ENCODE measurements at places on chromosomes 3 and 15.
A peak's percentile ranks its signal among the peaks of the same experiment; 100 is the strongest.

DNA sequence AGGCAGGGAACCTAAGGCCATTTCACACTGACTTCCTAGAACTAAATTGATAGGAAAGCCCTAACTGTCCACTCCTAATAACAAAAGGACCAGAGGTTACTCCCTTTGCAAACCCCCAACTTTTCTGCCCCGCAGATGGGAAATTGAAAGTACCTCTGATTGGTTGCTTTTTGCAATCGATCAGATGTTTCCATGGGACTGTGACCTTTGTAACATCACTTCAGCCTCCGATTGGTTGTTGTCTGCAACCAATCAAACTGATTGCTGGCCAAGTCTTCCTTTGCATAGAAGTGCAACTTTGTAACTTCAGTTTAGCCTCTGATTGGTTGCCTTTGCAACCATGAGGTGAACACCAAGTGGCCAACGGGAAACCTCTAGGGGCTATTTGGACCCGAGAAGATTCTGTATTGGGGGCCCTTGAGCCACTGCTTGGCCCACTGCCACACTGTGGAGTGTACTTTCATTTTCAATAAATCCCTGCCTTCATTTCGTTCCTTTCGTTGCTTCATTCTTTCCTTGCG, 11.3 kb upstream of the KNL1 start:
- no peak for DNase-seq

DNA sequence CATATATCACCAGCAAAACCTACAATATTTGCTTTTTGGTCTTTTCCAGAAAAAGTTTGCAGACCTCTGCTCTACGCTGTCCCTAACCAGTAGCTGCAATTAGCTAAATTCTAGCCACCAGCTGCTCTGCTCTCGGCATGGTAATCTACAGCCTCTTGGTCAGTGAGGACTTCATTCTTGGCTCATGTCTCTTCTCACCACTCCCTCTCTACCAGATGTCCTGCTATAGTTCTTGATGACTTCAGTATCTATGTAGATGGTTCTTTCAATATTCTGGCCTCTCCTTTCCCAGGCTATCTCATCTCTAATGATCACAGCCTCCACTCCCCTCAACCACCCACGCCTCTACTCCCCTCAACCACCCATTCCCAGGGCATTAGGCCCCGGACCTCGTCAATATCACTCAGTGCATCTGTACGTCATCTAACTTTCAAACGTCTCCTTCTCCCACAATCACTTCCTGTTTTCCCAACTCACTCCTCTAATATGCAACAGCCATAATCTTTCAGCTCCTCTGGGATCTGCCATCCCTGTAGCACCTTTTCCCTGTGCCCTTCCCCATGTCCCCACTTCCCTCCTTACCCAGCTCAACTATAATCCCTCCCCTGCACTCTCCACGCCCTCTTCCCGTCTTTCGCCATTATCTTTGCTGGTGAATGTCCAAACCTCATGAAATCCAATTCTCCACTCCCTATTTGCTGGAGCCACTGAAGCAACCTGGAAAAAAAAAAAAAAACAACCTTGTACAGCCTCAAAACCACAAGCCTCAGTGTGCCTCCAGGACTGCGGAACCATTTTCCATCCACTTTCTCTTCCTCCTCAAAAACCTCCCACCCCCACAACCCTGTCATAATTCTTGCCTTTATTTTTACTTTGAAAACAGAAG, 429.4 kb upstream of the PROK2 start:
- DNase-seq, result no peak

DNA sequence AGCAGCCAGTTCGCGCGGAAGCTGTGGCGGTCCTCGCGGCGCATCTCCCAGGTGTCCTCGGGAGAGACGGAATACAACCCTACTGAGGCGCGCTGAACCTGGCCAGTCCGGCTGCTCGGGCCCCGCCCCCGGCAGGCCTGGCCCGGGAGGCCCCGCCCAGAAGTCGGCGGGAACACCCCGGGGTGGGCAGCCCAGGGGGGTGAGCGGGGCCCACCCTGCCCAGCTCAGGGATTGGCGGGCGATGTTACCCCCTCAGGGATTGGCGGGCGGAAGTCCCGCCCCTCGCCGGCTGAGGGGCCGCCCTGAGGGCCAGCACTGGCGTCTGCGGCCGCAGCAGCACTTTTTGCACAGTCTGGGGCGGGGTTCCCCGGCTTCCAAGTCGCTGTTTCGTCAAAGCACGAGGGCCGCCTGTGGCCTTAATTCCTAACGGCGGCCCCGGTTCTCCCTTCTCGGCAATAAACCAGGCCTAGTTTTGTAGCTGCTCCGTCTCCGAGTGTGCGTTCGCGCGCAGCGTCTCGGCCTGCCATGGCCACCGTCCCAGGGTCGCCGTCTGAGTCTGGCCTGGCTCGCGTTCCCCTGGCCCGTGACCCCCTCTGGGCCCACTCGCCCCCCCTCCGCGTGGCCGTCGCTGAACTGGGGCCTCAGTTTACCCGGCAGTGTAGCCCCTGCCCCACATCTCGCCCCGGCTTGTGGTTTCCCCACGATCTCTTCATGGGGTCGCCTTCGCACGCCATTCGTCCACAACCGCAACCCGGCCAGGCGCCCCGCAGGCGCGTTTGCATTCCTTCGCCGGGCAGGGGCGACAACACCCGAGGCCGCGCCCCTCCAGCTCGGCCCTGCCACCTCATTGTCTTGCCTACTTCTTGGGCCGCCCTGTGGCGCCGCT, 30.0 kb downstream of the NBEAL2 start:
- peak; percentile 75 for DNase-seq

DNA sequence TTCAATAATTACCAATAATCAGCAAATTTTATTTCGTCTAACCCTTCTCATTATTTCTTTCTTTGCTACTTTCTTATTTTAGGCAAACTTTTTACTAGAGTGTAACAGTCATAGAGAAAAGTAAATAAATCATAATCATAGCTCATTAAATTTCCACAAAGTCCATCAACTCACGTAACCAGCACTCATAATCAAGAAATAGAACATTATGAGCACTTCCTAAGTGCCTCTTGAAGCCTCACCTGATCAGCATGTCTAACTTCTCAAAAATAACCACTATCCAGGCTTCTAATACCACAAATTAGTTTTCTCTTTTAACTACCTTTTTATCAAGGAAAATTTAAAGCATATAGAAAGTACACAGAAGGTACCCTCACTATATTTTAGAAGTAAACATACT, 38.4 kb upstream of the SLC12A8 start:
- no peak for DNase-seq

- DNase-seq, result no peak
Observed at GRCh38 chr15:74497584-74497983, 36.6 kb upstream of the UBL7 start.

- no peak for DNase-seq
Observed at GRCh38 chr3:177693616-177694264, 496.5 kb upstream of the TBL1XR1 start.

GRCh38 chr3:23455775-23456174, 252.6 kb downstream of the UBE2E2 start:
- DNase-seq, result no peak

- no peak for DNase-seq
Observed at GRCh38 chr3:149120051-149120972, 9.1 kb upstream of the HPS3 start.

- no peak for DNase-seq
Observed at GRCh38 chr3:59425371-59425770, 375.5 kb upstream of the CFAP20DC start.

- no peak for DNase-seq
Observed at GRCh38 chr3:143298380-143298779, 178.8 kb downstream of the CHST2 start.

GRCh38 chr15:101020945-101021344, 101.8 kb downstream of the LRRK1 start:
- DNase-seq, result no peak

- DNase-seq, result no peak
Observed at GRCh38 chr15:60006203-60006862, 2.2 kb downstream of the FOXB1 start.

DNA sequence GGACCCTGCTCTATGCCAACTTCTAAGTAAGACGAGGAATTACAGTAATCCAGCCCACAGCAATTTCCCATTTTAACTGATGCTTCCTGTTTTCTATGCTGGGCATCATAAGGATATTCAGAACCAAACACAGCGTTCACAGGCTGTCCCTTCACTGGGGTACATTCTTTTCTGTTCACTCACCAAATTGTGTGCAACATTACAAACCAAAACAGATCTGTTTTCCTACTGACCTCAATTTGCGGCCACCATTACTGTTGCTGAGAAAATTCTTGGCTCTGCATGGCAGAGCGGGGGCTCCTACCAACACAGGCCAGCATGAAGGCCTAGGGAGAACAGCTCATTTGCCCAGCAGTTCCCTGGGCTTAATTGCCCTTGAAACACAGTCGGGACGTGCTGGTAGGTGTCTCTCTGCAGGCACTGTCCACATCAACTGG, 76.5 kb downstream of the MYO1E start:
- DNase-seq, result no peak

DNA sequence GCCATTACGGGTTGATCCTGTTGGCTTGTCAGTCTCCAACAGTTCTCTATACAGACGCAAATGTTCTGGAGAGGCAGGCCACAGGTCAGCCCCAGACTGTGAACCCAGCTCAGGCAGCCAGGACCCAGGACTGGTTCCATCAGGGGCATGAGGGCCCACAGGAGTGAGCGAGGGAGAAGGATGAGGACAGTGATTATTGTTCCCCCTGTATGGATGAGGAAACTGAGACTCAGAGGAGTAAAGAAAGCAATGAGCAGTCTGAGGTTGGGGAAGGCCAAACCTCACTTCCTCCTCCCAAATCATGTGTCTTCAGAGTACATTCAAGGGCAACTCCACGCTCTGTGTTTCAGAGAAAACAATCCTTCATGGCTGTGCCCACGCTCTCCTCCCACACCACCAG, 121.9 kb downstream of the RPLP1 start:
- DNase-seq, result no peak

GRCh38 chr3:195178124-195178910, 92.6 kb downstream of the XXYLT1 start:
- no peak for DNase-seq

DNA sequence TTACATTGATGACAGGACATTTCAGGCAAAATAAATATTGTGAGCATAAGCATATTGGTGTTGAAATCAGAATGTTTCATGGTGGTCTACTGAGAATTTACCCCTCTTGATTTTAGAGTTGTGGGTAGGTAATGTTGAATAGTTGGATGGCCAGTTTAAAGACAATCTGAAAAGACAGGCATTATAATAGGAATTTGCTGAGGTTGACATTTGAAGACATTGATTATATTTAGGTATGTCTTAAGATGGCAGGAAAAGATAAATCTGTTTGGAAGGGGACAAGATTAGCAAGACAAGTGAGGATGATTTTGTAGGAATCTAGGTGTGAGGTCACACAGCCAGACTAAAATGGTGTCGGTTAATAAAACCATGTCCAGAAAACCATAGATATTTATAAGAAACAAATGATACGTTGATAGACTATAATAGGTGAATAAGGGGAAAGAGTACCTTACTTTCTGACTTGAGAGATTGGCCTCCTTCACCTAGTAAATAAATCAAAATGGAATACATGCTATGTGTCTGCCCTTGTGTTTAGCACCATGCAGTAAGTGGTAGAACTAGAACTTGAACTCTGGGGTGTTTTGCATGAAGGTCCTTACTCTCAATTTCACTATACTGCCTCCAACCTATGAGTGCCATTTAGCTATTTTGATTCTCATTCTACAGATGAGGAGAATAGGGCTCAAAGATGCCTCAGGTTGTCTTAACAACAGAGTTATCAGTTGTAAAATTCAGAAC, 57.9 kb downstream of the ALCAM start:
- no peak for DNase-seq

- no peak for DNase-seq
Observed at GRCh38 chr15:94587113-94587512, 355.8 kb downstream of the MCTP2 start.

DNA sequence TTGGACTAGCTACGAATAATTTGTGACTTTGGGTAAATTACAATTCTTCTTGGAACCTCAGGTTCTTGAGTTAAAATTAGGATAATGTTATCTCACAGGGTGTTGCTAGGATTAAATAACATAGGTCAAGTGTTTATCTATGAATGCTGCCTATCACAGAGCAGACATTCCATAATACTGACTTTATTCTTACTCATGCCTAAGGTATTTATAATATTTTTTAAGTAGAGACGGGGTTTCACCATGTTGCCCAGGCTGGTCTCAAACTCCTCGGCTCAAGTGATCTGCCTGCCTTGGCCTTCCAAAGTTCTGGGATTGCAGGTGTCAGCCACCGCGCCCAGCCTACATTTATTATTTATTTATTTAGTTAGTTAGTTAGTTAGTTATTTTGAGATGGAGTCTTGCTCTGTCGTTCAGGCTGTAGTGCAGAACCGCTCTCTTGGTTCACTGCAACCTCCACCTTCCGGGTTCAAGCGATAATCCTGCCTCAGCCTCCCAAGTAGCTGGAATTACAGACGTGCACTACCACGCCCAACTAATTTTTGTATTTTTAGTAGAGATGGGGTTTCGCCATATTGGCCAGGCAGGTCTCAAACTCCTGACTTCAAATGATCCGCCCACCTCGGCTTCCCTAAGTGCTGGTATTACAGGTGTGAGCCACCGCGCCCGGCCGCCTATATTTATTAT, 741 bp upstream of the ZNF106 start:
- no peak for DNase-seq

- DNase-seq, result no peak
Observed at GRCh38 chr3:5277612-5278236, 90.2 kb downstream of the EDEM1 start.

DNA sequence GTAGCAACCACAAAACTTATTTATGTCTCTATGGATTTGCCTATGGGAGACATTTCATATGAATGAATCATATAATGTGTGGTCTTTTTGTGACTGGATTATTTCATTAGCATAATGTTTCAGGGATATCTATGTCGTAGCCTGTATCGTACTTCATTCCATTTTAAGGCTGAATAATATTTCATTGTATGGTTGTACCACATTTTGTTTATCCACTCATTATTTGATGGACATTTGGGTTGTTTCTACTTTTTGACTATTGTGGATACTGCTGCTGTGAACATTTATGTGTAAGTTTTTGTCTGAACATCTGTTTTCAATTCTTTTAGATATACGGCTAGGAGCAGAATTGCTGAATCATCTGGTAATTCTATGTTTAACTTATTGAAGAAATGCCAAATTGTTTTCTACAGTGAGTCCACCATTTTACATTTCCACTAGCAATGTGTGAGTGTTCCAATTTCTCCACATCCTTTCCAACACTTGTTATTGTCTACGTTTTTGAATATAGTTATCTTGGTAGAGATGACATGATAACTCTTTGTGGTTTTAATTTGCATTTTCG, 134.4 kb upstream of the DAZL start:
- no peak for DNase-seq

DNA sequence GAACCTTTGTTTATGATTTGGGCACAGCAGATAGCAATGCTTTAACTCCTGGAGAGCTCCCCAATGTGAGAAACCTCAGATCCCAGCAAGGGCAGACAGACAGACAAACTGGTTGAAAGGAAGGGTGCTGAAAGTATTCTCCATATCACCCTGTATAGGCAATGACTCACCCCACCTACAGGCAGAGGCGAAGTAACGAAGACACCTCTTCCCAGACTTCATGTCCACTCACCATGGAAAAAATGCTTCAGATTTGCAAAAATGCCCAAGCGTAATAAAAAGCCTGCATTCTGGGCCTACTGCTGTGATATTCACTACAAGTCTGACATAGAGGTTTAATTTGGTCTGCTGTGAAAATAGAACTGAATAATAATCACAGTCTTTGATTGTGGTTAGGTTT, 50.5 kb downstream of the THBS1 start:
- no peak for DNase-seq

All from left renal cortex interstitium (tissue), 4 donors.